ENCODE measurements at places on chromosomes 13 and 19.

- DNase-seq, result no peak
Observed at GRCh38 chr13:80082396-80083080, 258.4 kb downstream of the SPRY2 start.

DNA sequence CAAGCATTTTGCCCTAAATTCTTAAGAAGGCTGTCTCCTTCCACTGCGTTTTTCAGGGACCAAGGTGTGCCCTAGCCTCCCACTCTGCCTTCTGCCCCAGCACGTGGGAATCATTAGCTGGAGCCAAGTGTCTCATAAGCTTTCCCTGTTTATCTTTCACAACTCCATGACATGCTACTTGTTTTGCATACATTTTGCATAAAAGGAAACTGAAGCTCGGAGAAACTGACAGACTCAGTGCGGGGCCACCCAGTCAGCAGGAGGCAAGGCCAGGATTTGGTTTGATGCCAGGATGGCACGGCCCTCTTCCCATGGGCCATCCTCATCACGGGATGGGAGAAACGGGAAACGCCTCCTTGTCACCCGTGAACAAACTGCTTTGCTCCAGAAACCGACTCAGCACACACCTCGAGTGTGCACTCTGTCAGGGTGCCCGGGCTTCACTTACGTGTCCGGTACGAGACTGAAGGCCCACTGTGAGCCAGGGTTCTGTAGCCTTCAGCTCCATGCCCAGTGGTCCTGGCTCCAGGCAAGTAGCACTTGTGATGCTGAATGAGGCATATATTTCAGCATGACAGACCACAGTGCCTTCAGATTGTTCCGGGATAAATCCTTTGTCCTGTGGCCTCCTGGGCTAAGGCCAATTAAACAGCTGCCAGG, 9.6 kb downstream of the CEBPA start:
- DNase-seq, result no peak

- peak; percentile 14 for DNase-seq
Observed at GRCh38 chr13:69324090-69324886, 783.3 kb upstream of the ATXN8OS start.

DNA sequence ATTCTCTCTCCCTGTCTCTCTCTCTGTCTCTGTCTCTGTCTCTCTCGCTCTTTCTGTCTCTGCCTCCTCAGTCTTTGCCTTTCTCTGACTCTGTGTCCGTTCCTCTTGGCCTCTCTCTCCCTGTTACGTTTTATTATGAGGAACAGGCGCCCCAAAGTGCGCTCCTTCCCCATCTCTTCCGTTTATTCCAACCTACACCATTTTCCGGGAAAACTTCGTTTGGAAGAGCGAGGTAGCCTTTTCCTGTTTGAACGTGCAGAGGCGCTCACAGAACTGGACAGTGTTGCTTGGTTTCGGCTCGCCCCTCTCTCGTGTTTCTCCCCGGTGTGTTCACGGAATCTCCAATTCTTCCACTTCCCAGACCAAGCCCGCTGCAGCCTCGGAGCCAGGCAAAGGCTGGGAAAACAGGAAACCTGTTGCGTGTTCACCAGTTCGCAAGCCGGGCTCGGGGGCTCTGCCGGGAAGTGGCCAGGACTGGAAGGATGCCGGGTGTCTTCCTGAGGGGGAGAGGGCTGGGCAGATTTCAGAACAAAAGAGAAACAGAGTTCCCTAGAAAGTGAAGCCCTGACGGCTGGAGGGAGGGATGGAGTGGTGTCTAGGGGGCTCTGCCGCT, 605 bp downstream of the TMEM255B start:
- DNase-seq, result peak; percentile 39

- DNase-seq, result no peak
Observed at GRCh38 chr19:39475748-39476147, 4.9 kb upstream of the TIMM50 start.

- no peak for DNase-seq
Observed at GRCh38 chr13:59766236-59766635, 397.5 kb downstream of the DIAPH3 start.

DNA sequence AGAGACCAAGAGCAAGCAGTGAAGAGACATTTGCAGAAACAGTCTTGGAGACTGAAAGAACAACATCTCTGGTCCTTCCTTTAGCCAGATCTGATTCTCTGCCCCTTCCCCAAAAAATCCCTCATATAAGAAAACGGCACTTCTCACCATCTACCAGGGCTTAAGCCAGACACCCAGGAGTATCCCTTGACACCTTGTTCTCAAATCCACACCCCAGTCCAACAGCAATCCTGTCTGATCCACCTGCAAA, 1.7 kb upstream of the PLEKHG2 start:
- DNase-seq, result no peak

DNA sequence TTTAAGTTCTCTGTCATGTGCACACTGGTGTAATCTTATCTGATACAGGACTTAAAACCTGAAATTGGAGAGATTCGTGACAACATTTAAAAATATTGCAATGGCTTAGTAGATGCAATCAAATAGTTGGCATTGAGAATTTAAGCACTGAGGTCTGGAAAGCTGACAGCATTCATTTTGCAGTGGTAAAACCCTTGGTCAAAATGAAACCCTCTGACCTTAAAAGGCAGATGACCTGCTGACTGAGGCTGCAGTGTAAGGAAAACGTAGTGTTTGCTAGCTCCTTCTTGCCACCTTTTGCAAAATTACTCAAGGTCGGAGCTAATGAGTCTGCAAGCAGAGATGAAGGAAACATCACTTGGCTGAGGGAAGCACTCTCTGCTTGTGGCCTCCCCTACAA, 150.6 kb downstream of the KCTD12 start:
- no peak for DNase-seq

DNA sequence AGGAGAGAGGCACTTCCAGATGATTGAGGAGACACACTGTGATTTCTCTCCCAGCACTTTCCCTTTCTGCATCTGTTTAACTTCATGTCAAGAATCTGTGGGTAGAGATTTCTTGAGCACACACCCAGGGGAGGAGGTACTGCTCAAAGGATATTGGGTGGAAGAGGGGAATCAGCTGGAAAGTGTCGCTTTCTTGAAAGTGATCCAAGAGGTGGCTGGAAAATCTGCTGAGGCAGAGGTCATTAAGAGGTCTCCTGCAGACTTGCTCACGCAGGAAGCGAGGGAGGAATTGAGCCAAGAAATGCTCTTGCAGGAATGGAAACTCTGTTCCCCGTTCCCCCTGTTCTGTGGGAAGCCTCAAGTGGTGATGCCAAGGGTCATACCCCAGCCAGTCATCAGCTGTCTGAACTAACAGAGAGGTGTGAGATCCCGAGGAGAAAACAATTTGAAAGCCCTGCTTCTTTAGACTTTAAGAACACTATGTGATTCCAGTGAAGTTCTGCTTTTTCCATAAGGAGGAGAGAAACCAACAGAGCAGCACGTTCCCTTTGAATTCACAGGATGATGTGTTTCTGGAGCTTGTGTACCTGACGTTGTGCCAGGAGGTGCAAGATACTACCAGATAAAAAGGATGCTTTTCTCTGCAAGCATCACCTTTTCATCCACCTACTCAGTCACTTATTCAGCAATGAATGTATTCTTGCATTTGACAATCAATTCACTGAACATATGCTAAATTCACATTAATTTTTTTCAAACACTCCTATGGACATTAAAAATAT, 163.4 kb upstream of the GPR12 start:
- DNase-seq, result no peak

GRCh38 chr19:7395360-7396066, 46.8 kb downstream of the ARHGEF18 start:
- DNase-seq, result no peak

DNA sequence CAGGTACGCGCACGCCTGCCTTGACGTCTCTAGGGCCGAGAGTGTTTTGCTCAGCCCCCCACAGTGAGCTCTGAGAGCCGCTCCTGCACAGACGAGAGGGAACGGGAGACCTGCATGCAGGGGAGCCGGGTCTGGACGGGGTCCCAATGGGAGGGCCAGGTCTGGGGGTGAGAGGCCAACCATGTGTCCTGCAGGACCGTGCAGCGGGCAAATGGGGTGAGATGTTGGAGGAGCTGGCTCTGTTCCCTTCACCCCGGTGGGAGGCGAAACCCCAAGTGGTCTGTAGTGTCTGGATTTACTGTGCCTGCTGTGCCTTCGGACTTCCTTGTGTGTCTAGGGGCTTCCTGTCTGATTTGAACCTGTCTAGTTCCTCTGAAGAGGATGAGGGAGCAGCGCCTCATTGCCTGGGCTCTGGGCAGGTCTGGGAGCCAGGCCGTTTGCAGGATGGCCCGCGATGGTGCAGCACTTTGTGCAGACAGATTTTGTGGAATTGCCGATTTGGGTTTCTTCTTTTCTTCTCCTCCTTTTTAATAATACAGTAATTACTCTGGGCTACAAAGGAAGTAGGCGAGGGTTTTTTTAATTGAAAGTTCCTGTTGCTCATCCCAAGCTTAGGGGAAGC, 2.1 kb downstream of the CSNK1G2 start:
- DNase-seq, result no peak

DNA sequence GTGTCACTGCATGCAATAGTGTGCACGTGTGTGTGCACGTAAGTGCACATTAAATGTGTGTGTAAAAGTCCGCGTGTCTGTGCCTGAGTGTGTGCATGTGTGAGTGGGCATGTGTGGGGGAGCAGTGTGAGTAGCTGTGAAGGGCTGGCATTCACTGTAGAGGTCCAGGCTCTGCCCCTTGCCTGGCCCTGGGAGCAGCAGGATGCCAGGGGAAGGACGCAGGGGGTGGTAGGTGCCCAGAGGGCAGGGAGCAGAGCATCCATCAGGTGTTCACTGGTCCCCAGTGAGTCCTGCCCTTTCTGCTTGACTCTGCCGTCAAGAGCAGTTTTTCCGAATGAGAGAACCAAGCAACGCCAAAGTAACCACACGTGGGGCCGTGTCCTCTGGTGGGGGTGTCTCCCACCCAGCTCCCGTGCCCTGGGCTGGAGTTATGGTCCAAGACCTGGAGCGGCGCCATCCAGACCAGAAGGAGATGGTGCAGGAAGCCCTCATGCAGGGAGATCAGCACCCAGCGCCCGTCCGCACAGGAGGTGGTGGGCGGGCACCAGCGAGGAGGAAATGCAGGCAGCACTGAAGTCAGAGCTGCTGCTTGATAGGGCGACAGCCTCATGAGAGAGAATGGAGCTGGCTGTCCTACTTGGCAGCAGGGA, 68.5 kb downstream of the TEX29 start:
- DNase-seq, result no peak

DNA sequence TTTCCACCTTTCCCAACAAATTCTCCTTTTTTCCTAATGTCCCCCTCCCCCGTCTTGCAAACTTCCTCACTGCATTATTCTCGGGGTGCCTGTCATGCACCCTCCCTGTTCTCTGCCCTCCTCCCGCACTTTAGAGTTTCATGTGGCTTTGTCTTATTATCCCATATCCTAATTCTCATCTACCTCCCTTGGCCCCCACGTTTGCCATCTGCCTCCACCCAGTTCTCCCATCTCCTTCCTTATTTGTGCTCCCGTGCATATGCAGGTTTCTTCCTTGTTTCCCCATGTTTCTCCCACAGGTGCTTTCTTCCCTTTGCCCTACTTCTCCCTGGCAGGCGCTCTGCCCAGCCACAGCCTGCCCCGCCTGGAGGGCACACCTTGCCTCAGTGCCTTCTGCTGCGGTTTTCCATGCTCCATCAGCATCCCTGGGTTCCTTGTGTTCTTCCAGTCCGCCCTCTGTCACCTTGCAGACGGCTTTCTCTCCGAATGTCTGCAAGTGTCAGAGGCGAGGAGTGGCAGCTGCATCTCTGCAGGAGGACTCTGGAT, 1.5 kb downstream of the SPATA13 start:
- no peak for DNase-seq

GRCh38 chr13:71613066-71613745, 253.8 kb downstream of the DACH1 start:
- DNase-seq, result no peak

DNA sequence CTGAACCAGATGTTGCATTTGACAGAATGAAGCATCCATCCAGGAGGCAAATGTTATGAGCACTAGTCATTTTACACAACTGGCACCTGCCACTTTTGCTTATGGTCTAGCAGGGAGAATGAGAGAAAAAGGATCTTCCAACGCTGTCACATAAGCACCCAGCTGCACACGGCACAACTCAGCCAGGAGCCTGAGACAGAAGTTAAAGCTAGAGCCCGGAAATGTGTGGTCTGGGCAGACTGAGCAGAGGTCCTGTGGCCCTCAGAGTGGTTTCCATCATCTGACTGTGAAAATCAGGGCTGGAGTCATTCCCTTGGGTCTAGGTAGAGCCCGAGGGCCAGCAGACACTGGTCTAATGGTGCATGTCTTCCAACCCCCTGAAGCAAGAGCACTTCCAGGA, 78.4 kb upstream of the XPO4 start:
- no peak for DNase-seq

DNA sequence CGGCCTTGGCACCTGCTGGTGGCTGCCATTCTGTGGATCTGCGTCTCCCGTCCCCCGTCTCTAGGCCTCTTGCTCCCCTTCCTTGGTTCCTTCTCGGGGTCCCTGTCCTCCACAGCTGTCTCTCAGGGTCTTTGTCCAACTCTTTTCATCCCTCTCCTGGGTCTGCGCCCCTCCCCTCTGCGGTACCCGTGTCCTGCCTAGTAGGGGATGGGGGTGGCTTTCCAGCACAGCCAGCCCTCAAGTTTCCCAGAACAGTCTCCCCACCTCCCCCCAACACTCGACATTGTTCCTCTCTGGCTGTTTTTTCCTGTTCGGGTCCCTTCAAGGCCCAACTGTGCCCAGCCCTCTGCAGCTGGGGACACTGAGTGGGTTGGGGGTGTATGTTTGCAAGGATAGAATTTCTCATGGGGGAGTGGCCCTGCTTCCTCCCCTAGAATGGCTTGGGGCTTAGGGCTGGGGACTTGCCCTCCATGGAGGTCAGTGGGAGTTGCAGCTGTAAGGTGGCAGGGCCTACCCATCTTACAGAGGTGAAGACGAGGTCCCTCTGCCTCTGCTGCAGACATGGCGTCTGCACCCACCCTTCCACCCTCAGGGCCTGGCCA, 762 bp upstream of the ADM5 start:
- no peak for DNase-seq

GRCh38 chr13:114122591-114123211, 9.7 kb downstream of the RASA3 start:
- no peak for DNase-seq

DNA sequence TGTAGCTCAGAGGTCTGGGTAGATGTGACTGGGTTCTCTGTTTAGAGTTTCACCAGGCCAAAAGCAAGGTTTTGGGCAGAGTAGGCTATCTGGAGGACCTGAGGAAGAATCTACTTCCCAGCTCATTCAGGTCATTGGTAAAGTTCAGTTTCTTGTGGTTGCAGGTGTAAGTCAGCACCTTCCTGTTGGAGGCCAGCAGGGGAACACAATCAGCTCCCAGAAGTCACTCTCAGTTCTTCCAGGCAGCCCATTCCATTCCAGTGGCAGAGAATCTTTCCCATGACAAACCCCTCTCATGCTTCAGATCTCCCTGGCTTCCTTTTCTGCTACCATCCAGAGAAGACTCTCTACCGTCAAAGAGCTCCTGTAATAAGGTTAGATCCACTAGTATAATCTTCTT, 176.2 kb upstream of the UFM1 start:
- DNase-seq, result no peak

- no peak for DNase-seq
Observed at GRCh38 chr13:37014609-37015008, 14.0 kb downstream of the EXOSC8 start.
